NCI-H524 treated with DMSO at 0.1 percent for 48 hours (cell line): ENCODE measurements at places on chromosomes 5 and 9.

GRCh38 chr9:123834889-123835562 is 94.9 kb downstream of the DENND1A start:
- DNase-seq: no peak

DNA sequence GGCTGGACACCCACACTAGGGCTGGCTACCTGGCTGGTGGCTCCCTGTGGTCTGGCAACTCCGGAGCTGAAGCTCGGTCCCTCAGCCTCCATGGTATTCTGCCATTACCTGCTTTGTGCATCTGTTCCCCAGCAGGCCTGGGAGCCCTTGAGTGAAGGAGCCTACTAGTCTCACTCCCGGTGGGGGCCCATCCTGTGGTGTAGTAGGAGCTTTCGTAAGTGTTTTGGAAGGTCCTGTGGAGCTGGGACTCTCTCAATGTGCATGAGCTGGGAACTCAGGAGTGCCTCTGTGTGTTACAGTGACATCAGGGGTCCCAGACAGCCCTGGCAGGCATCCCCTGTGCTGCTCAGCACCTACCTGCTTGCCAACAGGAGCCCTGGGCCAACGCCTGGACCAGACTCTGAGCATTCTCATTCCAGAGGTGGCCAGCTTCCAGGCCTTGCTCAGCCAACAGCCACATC is 267.1 kb downstream of the GADD45G start:
- DNase-seq: no peak

GRCh38 chr5:95382801-95383200 is 8.4 kb upstream of the FAM81B start:
- peak; percentile 48 for DNase-seq

DNA sequence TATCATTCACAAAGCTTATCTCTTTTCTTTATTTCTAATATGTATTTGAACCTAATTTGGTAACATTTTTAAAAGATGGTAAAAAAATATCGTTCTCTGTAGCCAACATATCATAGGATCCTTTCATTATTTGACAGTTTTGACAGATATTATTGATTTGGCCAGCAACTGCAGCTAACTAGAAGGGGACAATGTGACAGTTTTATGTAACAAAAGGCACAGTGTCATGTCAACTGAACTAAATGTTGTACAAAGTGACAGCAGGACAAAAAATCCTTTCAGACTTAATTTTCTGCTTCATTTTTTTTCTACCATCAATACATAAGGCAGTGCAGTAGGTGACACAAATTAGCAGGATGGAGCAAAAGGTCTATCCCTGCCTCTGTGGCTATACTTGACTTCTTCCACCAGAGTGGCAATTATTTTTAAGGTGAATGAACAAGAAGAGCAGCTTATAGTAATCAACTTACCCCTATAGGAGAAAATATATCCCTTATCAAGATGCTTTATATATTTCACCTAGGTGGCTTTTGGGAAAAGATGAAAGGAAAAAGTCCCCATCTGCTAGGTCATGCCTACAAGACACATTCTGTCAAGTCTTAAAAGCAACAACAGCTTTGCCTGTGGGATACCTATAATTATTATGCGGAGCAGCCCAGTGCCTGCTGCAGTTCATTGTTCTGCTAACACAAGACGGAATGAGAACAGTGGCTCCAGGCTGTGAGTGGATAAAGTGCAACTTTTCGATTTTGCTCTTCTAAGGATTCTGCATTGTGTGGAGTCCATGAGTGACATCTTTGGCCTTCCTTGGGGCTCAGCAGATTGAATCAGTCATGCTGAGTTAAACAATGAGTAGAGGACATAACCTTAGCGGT is 694.9 kb downstream of the ISL1 start:
- DNase-seq: no peak

DNA sequence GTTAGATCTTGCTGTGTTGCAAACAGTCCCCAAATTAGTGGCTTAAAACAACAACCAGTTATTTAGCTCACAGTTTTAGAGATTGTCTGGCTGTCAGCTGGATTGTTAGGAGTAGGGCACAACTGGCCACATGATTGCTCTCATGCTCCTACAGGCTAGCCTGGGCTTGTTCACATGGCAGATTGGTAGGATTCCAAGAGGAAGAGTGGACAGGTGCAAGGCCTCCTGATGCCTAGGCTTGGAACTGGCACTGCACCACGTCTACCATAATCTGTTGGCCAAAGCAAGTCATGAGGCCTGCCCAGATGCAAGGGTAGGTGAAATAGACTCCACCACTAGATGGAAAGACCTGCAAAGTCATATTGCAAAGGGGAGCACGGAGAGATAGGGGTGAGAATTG is 76.4 kb downstream of the ACER2 start:
- DNase-seq: no peak

GRCh38 chr5:94248175-94248875 is 370.1 kb downstream of the KIAA0825 start:
- DNase-seq: no peak

- DNase-seq: no peak
Observed at GRCh38 chr5:23071682-23072081, 218.5 kb upstream of the CDH12 start.

DNA sequence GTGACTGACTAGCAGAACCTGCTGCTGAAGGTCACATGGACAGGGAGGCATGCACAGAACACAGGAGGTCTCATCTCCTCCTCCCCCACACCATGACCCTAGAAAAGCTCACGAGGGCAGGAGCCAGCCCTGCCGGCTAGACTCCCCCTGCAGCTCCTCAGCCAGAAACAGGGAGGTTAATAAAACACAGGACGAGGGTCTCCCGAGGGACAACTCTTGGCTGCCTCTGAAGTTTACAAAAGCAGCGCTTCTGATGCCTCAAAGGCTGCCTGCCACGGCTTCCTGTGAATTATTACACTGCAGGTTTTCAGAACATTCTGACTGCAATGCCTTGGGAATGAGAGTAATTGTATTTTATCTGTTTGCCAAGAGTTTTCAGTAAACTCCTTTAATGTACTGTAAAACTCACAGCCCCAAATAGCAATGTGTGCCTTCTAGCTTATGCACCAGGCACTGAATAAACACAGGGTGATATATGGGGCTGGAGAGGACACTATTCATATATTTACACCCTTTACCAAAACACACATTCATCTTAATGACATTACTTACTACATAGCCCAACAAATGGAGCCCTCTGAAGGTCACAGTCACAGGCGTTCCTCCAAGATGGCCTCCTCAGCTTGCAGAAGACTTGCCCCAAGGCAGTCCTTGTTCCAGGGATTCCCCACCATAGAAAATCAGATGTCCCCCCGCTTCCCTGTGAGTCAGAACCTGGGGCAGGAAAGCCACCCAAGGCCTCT is 83.7 kb downstream of the C5orf15 start:
- no peak for DNase-seq

DNA sequence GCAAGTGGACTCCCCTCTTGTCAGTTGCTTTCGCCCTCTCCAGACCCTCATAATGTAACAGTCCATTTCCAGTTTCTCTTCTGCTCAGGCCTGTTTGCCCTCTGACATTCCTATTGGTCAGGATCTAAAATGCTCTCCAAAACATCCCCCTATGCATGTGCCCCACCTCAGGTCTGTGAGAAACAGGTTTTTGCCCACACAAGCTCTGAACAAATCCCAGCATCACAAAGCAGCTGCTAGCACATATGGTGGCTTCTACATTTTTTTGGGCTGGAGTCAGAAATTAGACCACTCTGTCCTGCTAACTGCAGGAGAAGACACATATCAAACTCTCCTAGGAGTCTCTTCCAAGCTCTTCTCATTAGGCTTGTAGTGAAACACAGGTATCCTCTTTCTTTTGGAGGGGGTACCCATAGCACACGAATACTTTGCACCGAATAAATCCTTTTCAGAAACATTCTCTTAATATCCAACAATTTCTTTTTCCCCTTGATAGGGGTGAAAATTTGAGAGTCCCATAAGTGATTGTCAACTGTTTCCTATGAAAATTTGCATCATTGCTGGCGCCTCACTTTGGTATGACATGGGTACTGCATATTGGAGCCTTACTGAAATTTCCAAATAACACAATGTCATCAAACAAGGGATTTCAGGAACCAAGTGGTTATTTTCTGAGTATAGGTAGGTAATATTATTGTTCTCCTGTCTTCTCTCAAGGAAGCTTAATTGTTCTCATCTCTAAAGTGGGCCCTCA is 19.3 kb upstream of the HSPA9 start:
- no peak for DNase-seq

DNA sequence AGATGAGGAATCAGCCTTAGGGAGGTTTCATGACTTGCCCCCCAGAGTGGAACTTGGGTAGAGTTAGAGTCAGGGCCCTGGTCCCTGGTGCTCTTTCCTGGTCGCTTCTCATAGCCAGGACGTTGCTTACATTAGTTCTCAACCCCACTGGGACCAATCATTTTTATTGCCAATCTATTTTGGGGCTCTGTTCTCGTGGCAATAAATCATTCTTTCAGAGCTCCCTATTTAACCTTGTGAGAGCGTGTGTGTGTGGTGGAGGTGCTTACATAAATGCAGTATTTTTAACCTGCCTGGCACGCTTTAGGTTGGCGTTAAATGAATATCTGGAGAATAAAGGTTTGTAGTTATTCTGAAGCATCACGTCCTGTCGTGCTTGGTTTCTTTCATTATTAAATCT is 4.1 kb downstream of the TRIO start:
- no peak for DNase-seq

GRCh38 chr5:117177302-117177701 is 602.7 kb upstream of the SEMA6A start:
- DNase-seq: no peak
